ENCODE measurements at places on chromosomes 7 and 10.

DNA sequence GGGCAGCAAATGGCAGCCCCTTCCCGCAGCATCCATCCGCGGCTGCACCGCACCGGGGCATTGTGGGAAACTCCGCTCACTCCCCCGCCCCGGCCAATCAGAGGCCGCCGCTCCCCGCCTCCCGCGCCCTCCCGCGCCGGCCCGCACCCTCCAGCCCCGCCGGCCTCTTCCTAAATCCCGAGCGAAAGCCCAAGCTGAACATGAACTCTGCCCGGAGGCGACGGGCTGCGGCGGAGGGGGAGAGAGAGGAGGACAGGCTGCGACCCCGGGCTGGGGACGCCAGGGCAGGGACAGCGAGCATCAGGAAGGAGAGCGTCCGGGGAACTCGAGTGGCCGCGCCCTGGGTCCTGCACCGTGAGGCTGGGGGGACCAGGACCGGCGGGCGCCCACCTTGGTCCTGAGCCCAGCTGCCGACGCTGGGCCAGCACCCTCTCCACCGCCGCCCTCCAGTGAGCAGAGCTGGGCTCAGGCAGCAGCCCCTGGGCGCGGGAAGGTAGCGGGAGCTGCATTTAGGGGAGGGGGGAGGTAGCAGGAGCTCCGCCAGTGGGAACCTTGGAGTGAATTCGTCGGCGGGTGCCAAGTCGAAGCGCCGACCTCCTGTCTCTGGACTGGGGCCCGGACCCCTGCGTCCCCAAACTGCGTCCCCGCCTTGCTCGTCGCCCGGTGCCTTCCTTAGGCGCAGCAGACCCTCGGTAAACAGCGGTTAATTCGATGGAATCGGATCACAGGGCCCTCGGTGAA lies at the start of gene DGKI:
TSS of gene DGKI (minus strand) at position 148 of the 741 bp plus-strand sequence.
- peak; percentile 33 for DNase-seq

DNA sequence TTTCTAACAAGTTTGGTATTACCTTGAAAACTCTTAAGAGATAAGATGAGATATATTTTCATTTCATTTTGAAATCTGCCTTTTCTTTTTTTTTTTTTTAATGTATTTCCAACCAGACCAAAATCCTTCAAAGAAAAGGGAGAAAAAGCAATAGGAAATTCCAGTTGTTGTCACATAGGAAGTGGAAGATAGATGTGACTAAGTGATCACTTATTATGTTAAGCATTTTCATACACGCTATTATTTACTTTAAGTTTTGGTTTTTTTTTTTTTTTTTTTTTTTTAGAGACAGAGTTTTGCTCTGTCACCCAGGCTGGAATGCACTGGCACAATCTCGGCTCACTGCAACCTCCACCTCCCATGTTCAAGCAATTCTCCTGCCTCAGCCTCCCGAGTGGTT lies 197.2 kb upstream of the FRMD4A start:
- DNase-seq: no peak

- no peak for DNase-seq
These were observed 61.7 kb downstream of the PROSER2 start for GRCh38 chr10:11884706-11885423.

GRCh38 chr7:145327646-145328045 lies 491.8 kb upstream of the TPK1 start:
- no peak for DNase-seq

DNA sequence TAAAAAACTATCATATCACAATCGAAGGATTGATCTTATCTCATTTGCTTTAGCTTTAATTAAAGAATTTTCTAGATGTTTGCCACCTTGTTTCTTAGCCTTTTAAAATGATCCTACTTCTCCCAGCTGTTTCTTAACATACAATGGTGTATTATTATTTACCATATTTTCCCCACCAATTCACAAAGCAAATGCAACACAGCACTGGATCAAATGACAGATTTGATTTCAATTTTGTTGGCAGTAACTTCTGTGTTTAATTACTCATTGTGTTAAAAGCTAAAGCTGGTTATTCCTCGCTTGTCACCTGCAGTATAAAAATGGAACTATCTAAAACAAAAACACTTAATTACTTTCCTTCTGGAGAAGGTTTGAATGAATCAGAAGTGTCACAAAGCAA lies 19.6 kb downstream of the SVIL start:
- no peak for DNase-seq

Measured in fibroblast of lung (primary cell).